Activated CD8-positive, alpha-beta memory T cell treated with anti-CD3 and anti-CD28 coated beads for 4 hours (primary cell): ENCODE measurements at places on chromosomes 12 and 14.

DNA sequence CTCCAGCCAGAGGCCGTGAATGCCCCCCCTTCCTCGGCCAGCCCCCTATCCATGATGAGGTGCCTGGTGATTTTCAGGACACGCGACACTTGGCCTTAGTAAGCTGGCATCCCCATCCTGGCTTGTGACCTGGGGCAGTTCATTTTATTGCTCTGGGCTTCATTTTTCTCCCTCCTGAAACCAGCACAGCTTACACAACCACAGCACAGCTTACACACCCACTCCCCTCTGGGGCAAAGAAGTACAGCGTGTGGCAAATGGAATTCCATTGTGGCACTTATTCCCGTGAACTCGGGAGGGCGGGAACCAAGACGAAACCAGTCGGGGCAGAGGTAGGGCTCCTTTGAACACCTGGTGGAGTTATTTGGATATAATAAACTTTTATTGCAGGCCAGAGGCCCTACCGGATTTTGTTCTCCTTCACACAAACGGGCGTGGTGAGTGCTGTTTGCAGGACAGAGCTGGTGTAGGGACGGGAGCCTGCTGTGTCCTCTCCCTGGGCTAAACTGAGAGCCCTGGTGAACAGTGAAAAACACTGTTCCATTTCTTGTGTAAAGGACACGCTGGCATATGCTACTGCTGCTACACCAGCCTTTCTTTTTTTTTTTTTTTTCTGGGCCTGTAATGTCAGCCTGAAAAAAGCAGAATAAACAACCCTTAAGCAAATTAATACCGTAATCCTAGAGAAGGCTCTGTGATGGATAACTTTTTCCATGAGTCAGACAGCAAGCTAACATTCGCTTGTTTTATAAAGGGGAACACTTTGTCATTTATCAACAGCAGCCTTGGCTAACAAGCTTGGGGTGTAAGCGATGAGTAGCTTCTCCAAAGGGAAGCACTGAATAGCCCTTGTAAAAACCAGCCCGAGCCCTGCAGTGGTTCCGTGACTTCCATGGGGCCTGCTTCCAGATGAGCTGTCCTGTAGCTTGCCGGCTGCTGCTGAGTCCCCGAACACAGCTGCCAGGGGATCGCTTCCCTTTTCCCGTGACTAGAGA, 29.3 kb downstream of the CD9 start:
- DNase-seq = no peak

- DNase-seq = no peak
Observed at GRCh38 chr12:113276306-113276705, 55.0 kb downstream of the TPCN1 start.

GRCh38 chr14:20331053-20331613, 1.9 kb downstream of the CCNB1IP1 start:
- DNase-seq = no peak

DNA sequence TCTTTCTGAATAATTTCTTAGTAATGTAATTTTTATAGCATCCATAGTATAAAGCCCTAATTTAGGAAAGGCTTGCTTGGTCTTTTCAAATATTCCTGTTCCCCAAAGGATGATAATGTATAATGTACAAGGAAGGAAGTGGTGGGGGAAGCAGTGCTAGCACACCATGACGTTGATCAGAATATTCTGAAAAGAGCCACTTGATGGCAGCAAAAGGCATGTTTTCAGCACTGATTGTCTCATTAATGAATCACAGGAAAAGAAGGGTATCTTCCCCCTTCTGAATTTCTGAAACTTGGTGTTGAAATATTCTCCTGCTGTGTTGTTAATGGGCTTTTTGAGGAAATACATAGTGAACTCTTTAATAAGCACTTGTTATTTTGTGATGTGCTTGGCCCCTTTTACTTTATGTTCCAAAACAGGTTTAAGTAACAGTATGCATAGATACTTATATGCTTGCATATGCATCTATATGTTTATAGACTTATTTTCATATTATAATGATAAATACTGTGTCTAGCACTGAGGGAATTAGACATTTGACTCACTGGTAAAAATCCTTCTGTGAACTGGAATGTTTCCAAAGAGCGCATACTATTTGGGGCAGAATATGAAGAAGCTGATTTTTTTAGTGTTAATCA, 122.0 kb downstream of the TMEM117 start:
- no peak for DNase-seq

DNA sequence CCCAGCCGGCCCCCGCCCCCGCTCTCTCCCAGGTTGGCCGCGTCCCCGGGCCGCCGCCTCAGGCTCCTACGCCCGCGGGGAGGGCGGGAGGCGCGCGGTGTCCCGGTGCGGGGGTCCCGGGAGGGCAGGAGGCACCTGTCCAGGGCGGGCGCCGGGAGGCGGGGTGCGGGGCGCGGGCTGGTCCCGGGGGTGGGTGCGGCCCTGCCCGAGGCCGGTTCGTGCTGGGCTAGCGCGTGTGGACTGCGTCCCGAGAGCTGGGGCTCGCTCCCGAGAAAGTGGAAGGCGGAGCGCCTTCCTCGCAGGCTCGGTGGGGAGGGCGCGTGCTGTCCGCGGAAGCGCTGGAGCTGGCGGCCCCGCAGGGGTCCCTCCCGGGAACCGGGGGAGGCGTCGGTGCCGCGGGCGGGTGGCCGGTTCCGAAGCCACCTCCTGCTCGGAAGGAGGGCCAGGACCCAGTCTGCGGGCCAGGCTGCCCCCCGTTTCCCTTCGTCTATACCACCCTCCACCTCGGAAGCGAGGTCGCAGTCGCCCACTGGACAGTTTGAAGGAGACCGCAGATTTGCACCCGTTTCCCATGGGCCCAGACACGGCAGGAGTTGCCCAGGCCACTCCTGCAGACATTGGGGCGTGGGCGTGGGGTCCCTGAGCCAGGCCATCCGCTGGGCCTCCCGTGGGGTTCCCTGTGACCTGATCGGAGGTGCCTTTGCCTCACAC, 636 bp downstream of the ZFYVE21 start:
- DNase-seq = no peak

GRCh38 chr14:24798911-24799462, 165.0 kb upstream of the GZMB start:
- no peak for DNase-seq
